ENCODE measurements at places on chromosomes 6 and 20.

DNA sequence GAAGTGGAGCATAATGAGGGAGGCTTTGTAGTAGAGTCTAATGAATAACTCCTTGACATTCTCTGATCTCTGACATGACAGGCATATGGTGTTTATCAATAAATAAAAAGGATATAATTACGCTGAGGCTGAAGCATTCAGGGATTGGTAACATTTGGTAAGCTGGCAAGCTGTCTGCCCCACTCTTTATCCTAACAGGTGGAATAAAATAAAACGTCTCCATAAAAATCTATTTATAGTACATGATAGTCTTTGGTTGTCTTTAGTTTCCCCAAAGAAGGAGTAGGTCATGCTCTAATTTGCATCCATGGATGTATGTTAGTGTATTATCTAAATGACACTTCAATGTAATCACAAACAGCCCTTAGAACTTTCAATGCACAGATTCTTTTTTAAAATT lies 30.9 kb upstream of the RBM24 start:
- DNase-seq: no peak

DNA sequence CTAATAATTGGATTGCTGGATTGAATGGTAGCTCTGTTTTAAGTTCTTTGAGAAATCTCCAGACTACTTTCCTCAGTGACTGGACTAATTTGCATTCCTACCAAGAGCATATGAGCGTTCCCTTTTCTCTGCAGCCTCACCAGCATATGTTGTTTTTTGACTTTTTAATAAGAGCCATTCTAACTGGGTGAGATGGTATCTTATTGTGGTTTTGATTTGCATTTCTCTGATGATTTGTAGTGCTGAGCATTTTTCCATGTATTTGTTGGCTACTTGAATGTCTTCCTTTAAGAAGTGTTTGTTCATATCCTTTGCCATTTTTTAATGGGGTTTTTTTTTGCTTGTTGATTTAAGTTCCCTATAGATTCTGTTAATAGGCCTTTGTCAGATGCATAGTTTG lies 94.7 kb upstream of the AHI1 start:
- DNase-seq: peak; percentile 51

DNA sequence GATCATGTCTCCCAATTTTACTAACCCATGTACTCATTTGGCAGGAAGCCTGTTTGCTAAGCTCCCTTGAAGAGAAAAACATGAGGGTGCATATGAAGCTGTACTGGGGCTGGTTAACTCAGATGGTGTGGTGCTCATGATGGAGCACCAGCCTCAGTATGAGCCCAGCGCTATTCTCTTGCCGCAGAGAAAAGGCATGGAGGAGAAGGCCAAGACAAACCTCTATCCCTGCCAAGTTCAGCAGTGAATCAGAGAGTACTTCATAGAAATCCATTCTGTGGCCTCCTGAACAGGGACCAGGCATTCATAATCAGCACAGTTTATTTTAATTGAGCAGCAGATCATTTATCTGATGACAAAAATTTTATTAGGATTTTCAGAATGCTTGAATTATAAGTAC lies 398.1 kb downstream of the LMBRD1 start:
- no peak for DNase-seq

- DNase-seq: no peak
Observed at GRCh38 chr6:129711271-129711631, 1.3 kb upstream of the ARHGAP18 start.

DNA sequence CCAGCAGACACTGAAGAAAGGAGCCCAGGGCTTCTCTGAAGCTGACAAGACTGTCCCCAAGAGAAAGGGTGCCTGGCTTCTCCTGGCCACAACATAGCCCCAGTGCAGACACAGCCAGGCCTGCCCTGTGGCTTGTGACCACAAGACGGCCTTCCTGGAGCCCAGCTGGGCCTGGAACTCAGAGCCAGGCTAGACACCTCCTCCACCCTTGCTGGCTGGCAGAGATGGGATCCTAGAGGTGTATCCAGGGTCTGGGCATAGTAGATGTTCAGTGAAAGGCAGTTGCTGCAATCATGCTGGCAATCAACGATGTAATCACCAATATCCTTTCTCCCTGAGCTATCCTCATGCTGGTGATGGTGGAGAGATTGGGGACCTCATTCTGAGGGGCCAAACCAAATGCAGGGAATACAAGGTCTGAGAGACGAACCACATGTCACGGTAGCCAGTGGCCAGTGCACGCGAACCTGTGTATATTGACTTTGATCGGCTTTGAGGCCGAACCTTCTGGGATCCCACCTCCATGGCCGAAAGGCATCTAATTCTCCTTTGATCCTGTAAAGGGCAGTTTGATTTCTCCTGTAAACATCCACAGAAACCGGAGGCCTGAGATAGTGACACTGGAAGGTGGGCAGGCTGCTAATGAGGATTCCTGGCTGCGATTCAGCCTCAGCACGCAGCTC lies 115.2 kb downstream of the PSMB1 start:
- DNase-seq: no peak

GRCh38 chr6:125018136-125018535 lies 55.9 kb downstream of the RNF217 start:
- DNase-seq: no peak

DNA sequence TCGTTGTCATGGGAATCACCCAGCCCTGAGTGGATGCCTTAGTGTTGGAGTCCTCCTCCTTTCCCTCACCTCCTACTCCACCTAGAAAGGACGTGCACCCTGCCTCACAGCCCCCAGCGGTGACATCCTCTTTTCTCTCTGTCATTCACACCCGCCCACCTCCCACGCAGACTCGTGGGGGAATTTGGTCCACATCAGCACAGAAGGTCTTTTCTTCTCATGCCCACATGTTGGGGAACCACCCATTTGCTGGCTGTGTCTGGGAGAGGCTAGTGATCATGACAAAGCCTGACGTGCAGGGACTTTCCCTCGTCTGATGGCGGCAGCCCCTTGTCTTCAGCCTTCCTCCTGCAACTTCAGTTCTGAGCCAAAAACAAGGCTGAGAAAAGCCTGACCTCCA lies 96.0 kb upstream of the CNKSR3 start:
- DNase-seq: no peak

DNA sequence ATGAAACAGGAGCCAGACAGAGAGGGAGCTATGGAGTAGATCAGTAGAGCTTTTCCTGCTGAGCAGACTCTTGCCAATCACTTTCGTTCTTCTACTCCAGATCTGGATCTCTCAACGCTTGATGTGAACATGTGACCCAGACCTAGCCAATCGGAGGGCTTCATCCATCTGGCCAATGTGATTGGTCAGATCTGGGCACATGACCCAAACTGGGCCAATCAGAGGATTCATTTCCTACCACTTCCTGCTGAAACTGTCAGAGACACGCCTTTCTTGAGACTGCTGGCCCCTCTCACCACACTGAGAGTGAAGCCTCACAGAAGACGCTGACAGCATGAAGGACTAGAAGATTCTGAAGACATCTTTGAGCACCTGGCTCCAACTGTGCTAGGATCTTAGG lies 44.2 kb upstream of the ZMYND8 start:
- no peak for DNase-seq

DNA sequence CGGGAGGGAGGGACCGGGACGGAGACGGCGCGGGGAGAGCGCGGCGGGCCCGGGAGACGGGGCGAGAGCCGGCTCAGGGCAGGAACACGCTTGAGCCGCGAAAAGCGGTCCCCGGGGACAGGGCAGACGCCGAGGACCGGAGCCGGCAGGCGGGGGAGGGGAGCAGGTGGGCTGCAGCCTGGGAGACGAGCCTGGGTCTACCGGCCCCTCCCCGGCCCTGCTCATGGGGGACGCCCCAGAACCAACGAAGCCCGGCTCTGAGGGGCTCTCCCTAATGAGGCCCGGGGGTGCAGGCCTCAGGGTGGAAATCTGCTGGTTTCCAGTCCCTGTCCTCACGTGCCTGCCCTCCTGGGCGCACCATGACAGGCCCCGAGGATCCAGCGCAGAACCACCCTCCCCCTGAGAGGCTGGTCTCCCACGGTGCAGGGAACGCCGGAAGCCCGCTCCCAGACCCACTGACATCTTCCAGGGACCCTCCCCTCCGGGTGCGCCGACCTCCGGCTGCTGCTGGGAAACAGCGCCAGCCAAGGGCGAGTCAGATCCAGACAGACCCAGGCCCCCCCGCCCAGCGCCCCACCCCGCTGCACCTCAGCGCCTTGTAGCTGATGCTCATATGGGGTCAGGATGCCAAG lies 571 bp upstream of the EEF1A2 start:
- DNase-seq: no peak

GRCh38 chr6:144689503-144690040 lies 404.4 kb downstream of the UTRN start:
- DNase-seq: no peak

DNA sequence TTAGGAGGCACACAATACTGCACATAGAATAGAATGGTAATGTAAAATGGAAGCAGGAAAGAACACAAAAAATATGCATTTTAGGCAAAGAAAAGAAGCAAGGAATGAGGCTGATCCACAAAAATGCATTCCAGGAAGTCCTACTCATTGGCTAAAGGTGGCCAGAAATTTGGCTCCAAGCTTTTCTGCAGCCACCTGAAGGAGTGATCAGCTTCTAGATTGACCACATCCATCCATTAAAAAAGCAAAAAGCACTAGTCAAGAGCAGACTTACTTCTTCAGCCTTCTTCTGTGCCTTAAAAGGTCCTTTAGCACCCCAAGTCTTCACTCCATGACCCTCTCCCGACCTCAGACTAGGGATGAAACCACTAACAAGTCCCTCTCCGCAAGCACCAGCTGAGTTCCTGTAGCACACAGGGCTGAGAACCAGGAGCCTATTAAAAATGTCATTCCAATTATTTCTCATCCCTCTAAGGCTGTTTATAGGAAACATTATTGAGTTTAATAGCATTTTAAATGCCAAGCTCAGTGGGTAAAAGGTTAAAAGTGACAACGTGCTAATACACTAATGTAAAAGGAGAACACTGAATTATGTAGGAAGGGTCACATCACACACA lies 36.5 kb downstream of the TRAM2 start:
- no peak for DNase-seq

DNA sequence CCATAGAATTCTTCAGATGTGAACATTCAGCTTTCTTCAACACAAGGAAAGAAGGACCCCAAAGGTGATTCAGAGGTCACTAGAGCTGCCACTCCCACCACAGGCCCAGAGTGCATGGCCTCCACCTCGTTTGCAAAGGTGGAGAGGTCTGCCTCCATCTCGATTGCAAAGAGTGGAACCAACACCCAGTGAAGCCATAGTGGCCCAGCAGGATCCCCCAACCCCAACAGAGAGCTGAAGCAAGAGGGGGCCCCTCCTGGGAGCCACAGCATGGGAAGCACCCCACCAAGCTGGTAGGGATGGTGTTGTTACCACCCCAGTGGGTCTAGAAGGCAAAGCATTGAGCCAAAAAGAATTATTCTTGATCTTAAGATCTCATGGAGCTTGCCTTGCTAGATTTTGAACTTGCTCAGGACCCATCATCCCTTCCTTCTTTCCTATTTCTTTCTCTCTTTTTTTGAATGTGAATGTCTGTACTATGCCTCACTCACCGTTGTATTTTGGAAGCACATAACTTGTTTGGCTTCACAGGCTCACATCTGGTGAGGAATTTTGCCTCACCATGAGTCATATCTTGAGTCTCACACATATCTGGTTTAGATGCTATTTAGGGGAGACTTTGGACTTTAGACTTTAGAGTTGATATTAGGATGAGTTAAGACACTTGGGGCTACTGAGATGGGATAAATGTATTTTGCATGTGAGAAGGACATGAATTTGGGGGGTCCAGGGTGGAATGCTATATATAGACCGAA lies 119.2 kb downstream of the ANKRD60 start:
- DNase-seq: no peak

DNA sequence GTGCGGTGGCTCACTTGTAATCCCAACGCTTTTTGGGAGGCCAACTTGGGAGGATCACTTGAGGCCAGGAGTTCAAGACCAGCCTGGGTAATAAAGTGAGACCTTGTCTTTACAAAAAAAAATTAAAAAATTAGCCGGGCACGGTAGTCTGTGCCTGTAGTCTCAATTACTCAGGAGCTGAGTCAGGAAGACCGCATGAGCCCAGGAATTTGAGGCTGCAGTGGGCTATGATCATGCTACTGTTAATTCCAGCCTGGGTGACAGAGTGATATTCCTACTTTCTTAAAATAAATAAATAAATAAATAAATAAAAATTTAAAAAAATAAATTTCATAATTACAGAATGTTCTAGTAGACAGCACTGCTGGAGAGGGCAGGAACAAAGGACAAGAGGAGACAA lies 62.4 kb downstream of the DST start:
- DNase-seq: no peak

- DNase-seq: no peak
Observed at GRCh38 chr20:2626853-2627541, 25.4 kb upstream of the NOP56 start.

- no peak for DNase-seq
Observed at GRCh38 chr6:150759483-150759882, 106.0 kb upstream of the MTHFD1L start.

- DNase-seq: no peak
Observed at GRCh38 chr20:42083280-42083679, 465.1 kb upstream of the CHD6 start.

DNA sequence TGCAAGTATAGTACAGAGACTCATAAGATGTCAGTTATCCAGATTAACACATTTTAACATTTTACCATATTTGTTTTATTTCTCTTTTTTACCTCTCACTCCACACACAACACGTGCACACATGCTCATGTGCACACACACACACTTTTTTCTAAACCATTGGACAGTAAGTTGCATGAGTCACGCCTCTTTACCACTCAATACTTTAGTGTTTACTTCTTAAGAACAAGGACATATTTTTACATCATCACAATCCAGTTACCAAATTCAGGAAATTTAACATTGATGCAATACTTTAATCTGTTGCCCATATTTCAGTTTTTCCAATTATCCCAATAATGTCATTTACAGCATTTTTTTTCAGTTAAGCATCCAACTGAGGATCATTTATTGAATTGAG lies 109.0 kb downstream of the RIN2 start:
- no peak for DNase-seq

DNA sequence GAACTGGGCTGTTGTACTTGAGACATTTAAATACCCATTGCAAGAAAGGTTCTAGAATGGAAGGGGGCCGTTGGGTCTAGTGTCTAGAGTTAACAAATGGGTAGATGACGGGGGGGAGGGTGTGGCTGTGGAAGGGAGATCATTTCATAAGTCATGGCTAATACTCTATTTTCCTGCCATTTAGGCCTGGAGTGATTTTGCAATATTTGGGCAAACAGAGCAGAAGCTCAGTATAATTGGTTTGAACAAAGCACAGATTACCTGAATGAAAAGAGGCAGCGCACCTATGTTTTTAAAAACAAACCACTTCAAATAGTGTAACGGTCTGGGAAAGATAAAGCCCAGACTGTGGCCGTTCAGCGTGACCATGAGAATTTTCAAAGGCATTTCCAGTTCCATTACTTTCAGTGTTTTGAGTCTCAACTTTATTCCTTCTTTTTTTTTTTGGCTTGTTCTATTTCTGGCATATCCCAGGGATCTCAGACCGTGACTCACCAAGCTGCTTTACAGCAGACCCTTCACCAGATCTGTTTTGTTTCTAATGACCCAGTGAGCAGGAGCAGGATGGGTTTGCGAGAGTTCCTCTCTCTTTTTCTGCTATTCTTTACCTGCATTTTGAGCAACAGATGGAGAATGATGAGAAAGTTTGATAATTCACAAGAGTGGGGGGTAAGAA lies 73.7 kb downstream of the LYRM2 start:
- no peak for DNase-seq

Measured in NCI-H526 (cell line).